ENCODE measurements at places on chromosomes 1 and 21. TPM values are rescaled to one million over a fixed set of nuclear protein-coding genes. Genes with fewer than 3 reads are reported as not detected.

The PTPN14 gene
- total RNA-seq: 0.56 TPM

The KCNE1 gene
- not detected for total RNA-seq

The ADGRL2 gene
- total RNA-seq: not detected

The DCDC2B gene
- not detected for total RNA-seq

The KCND3 gene
- not detected for total RNA-seq

The ST6GALNAC3 gene
- total RNA-seq: 3.3 TPM

The U2AF1 gene
- total RNA-seq: 53.7 TPM

The TRIM17 gene
- total RNA-seq: not detected

The CNR2 gene
- total RNA-seq: 16.4 TPM

The SLAMF6 gene
- total RNA-seq: 19.3 TPM

The SPRR1B gene
- total RNA-seq: not detected

The ADAMTS4 gene
- 0.15 TPM for total RNA-seq

The SYCP1 gene
- not detected for total RNA-seq

The PDZK1IP1 gene
- total RNA-seq: not detected

The SORT1 gene
- total RNA-seq: not detected

The ITLN2 gene
- not detected for total RNA-seq

The FNDC5 gene
- total RNA-seq: not detected

The GBP3 gene
- 2.7 TPM for total RNA-seq

The OPRD1 gene
- total RNA-seq: not detected

The BMP8B gene
- total RNA-seq: not detected

The AKT3 gene
- 0.11 TPM for total RNA-seq

The ADGRL4 gene
- not detected for total RNA-seq

The ETV3L gene
- not detected for total RNA-seq

The DYNLT4 gene
- not detected for total RNA-seq

The FCER1A gene
- total RNA-seq: not detected

The TXNIP gene
- total RNA-seq: 269 TPM

The GPR161 gene
- total RNA-seq: 1.6 TPM

The CRYAA gene
- total RNA-seq: not detected

The SPRR4 gene
- total RNA-seq: not detected

The OVAAL gene
- total RNA-seq: 4.2 TPM

The MXRA8 gene
- total RNA-seq: not detected

The KCNJ9 gene
- not detected for total RNA-seq

The SMCP gene
- total RNA-seq: not detected

The ALX3 gene
- not detected for total RNA-seq

The NCMAP gene
- not detected for total RNA-seq

The B3GALT2 gene
- not detected for total RNA-seq

The DHRS3 gene
- total RNA-seq: not detected

The PPFIA4 gene
- total RNA-seq: not detected

The DNALI1 gene
- not detected for total RNA-seq
